ENCODE measurements at places on chromosomes 5 and 9.

DNA sequence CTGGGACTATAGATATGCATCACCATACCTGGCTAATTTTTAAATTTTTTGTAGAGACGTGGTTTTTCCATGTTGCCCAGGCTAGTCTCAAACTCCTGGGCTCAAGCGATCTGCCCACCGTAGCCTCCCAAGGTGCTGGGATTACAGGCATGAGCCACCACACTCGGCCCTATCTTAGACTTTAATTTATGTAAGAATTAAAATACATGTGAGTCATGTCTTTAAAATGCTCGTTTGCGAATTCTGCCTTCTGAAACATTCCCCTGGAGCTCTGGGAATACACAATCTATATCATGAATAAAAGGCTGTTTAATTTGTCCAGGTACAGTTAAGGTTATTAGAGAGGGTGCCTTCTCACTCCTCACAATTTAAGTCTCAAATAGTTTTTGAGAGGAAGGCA lies 32.8 kb downstream of the RHOBTB3 start:
- DNase-seq = no peak

DNA sequence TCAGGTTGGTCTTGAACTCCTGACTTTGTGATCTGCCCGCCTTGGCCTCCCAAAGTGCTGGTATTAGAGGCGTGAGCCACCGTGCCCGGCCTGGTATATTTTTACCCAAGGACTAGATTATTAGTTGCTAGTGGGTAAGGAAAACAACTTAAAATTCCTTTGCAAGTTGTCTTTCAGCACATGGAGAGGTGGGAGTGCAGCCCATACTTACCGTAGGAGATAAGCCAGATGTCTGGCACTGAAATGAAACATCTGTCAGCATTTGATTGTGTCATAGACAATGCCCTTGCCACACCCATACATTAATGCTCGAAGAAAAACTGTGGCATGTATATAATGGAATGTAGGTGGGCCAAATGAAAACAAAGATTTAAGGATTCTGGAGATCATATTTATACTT lies 36.6 kb upstream of the ANKH start:
- no peak for DNase-seq

GRCh38 chr9:91407580-91408318 lies 15.9 kb downstream of the NFIL3 start:
- no peak for DNase-seq

GRCh38 chr9:21357479-21358460 lies 7.1 kb upstream of the IFNA6 start:
- DNase-seq = no peak

DNA sequence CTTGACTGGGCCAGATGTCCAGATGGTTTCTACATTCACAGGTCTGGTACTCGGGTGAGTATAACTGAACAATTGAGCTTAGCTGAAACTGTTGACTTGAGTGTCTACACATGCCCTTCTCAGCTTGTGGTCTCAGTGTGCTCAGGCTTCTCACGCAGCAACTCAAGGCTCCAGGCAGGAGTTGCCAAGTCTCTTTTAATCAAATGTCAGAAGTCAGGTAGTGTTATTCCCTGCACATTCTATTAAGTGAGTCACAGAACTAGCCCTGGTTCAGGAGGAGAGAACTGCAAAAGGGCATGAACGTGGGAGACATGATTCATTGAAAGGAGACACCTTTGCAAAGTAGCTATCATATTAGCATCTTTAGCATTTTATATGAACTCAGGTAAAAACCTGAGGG lies 199.3 kb upstream of the ACTBL2 start:
- DNase-seq = no peak

GRCh38 chr5:96569770-96570169 lies 92.4 kb upstream of the CAST start:
- DNase-seq = no peak

DNA sequence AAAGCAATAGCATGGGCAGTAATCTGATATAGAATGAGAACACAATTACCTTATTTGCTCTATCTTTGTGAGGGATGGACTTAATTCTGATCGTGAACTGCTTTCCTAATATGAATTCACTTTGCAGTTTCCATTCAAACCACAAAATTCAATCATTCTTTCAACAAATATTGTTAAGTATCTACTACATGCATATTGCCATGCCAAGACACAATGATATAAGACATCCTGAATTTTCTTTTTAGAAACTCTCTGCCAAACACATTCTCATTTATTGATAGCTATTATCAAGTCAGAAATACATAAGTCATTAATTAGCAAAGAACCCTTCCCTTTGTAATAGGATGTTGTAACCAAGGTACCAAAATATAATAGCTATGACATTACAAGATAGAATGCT lies 121.6 kb upstream of the TARS1 start:
- no peak for DNase-seq

DNA sequence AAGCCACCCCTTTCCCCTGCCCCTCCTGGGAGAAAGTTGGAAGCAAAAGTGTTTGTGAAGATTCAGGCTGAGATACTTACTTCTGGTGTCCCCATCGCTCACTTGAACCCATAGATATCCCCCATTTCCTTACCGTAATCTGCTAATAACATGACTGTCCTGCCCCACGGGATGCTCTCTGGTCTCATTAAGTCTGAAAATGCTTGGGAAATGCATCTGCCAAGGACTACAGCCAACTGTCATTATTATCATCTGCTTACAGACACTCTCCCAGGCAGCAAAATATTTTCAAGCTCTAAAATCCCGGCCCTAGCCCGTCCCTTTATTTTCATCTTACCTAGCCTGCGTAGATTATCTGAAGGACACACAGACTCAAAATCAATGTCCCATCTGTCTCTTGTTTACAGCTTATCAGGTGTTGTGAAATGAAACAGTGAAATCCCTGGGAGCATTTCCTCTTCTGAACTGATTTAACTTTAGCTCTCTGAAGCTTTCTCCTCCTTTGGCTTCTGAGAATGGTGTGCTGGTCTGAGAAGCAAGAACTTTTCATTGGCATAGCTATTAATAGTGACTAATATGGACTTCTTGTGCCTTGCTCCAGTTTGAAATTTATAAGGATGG lies 126.9 kb upstream of the OSMR start:
- no peak for DNase-seq

DNA sequence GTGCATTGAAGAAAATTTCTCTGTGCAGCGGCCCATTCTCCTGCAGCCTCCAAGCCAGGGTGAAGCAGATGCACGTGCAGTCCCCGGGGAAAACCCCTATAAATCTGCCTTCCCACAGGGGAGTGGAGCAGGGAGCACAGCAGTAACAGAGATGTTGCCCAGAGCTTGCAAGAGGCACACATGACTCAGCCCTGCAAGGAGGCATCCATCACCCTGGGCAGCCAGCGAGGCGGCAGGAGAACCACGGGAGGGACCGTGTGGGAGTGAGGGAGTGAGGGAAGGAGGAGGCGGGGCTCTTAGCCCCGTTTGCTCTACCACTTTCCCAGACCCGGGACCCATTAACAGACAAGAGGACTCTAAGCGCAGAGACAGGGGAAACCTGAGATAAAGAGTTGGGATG lies 96.2 kb upstream of the ARAP3 start:
- DNase-seq = peak; percentile 31

GRCh38 chr5:171438738-171439137 lies 19.3 kb downstream of the FGF18 start:
- DNase-seq = no peak

DNA sequence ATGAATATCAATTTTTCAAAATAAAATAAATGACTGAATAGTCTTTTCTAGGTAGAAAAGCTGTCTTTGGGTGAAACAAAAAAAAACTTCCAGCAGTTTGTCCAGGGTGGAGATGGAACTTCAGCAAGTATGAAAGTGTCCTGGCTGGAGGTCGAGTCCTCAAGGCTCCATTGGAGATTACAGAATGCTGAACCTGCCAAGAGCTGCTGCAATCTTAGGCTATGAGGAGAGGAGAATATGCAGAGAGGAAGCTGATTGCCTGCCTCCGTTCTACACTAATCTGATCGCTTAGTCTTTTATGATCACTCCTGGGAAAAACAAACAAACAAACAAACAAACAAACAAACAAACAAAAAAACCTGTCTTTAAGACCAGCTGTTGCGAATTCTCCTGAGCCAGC lies 50.6 kb downstream of the NREP start:
- no peak for DNase-seq

DNA sequence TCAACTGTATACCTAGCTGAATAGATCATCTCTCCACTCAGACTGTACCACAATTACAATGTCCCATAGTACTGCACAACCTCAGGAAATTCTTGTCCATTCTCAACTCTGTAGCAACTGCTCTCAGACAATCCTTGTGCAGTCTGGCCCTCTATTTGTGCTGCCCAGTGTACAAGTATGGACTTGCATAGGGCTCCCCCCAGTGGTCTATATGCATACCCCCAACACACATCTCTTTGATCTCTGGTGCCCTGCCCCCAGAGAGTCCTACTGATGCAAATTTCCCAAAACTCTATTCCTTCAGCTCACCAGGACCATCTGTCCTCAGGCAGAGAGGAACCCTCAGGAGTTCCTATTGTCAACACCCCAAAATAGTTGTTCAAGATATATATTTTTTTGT lies 205.3 kb downstream of the SLCO4C1 start:
- DNase-seq = no peak

DNA sequence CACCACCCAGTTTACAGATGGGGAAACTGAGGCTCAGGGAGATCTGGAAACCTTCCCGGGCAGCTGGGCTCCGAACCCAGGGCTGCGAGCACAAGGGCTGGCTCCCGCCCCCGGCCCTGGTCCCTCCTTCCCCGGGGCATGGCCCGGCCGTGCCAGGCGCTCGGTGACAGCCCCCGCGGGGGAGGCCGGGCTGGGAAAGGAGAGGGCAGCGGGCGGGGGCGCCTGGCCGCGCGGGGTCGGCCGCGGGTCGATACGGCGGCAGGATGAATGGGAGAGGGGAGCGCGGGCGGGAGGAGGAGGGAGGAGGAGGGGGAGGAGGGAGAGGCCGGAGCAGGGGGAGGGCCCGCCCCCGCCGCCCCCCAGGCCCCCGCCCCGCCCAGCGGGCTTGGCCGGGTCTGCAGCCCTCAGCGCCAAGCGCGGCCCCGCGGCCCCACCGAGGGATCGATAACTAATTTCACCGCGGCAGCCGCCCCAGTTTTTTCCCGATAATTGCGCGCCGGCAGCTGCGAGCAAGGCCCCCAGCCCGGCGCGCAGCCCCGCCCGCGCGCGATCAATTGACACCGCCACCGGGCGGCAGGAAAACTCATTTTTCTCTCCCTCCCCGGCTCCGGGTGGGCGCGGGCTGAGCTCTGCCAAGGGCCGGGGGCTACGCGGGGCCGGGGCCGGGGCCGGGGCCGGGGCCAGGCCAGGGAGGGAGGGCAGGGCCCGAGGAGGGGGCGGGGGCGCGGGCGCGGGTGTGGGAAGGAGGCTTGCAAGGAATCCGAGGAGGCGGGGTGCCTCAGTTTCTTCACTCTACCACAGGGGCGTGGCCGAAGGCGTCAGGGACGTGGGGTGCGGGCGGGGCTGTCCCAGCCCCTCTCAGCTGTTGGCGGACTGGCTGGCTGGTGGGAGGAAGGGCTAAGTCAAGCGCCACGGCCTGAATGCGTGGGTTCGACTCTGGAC lies 52.1 kb downstream of the C9orf50 start:
- DNase-seq = no peak

- DNase-seq = no peak
Measured at GRCh38 chr9:78030296-78030552, 1.4 kb downstream of the GNAQ start.

DNA sequence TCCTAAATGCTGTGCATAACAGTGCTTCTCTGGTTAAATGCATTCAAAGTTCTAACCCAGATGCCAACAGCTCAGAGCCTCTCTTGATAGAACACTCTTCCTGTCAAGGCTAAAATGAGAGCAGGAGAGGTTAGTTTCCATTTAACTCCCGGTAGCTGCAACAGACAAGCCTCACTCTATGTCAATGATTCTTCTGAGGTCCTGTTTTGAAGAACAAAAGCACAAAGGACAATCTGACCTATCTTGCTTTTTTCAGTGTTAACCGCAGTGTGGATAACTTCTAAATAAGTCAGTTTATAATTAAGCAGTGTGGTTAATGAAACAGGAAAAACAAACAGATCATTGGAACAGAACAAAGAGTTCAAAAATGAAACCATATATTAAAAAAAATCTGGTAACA lies 80.7 kb downstream of the ANKRD55 start:
- no peak for DNase-seq

DNA sequence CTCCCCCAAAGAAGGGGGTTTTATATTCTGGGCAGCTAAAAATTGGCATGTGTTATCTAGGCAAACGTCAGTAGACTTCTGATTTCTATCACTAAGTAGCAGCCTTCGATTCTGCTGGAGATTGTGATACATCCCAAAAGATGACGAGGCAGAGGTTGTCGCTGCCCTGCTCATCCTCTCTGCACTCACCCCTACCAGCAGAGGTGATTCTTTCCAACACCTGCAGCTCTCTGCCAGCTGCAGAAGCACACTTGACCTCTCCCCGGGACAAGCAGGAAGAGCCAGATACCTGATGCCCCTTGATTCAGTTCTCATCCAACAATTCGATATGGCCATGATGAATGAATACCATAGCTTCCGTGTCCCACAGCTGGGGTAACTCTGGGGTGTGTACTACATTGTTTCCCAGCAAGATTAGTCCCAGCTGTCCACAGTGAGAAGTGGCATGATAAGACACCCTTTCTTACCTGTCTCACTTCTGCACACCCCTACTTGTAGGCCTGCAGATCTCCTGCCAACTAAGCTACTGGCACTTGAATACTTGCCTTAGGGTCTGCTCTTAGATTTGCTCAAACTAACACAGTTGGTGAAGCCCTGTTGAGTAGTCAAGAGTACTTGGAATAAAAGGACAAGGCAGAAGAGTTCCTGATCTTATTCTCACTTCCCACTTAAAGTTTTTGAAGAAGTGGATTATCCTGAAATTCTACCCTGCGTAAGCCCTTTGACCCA lies 37.6 kb upstream of the SMAD5 start:
- no peak for DNase-seq

DNA sequence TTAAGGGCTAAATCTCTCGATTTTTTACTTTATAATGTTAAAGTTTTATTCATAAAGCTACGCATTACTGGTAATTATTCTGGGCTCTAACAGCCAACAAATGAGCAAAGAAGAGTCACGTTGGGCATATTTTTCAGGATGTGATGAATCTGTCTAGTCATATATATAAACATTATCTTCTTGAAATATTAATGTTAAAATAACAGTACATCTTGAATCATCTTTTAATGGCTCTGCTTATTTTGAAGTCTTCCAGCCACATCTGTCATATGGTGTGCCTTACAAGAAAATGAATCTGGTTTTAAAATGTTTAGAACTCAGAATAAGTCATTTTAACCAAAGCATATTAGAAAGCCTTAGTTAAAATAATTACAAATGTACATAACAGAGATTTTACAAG lies 96.9 kb downstream of the CWC27 start:
- DNase-seq = no peak

GRCh38 chr9:131276094-131276888 lies at the start of gene FAM78A:
Gene FAM78A (minus strand): TSS chr9:131276510. CDS start chr9:131276179, 331 bp downstream.
- DNase-seq = no peak

- DNase-seq = no peak
Measured at GRCh38 chr5:44935262-44935661, 126.5 kb downstream of the MRPS30 start.

Data from omental fat pad (tissue), 4 donors.